ENCODE measurements at places on chromosomes 3 and 15. TPM values are rescaled to one million over a fixed set of nuclear protein-coding genes. Genes with fewer than 3 reads are reported as not detected.
A peak's percentile ranks its signal among the peaks of the same experiment; 100 is the strongest.

- H3K27me3 ChIP-seq = no peaks in the 10 kb centered on the region
- H3K27ac ChIP-seq = no peak overlapping the region
- no peaks in the 10 kb centered on the region for H3K4me1 ChIP-seq
- no peaks in the 10 kb centered on the region for H3K36me3 ChIP-seq
These were observed 19.0 kb downstream of the CMTM7 start for GRCh38 chr3:32410367-32411246.

GRCh38 chr15:73700041-73700842 is 16.1 kb downstream of the CD276 start:
- peaks cover 6% of the 10 kb centered on the region for H3K4me1 ChIP-seq
- no peak overlapping the region for H3K4me3 ChIP-seq
- DNase-seq = peak; percentile 74
- no peaks in the 10 kb centered on the region for H3K27me3 ChIP-seq
- no peak overlapping the region for H3K27ac ChIP-seq

DNA sequence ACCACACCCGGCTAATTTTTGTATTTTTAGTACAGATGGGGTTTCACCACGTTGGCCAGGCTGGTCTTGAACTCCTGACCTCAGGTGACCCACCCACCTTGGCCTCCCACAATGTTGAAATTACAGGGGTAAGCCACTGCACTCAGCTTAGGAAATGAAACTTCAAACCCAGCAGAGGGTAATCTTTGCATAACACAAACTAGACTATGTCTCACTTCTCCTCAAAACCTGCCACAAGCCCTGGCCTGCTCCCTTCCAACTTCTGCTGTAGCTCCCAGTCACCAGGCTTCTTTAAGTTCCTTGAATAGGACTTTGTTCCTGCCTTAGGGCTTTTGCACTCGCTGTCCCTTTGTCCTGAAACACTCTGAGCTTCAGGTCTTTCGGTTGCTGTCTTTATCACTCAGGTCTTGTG is 39.2 kb upstream of the SEMA4B start:
- H3K27ac ChIP-seq = peak overlapping the region; percentile 95
- H3K27me3 ChIP-seq = no peaks in the 10 kb centered on the region
- H3K4me1 ChIP-seq = peaks cover 16% of the 10 kb centered on the region
- H3K4me3 ChIP-seq = no peak overlapping the region
- DNase-seq = no peak

DNA sequence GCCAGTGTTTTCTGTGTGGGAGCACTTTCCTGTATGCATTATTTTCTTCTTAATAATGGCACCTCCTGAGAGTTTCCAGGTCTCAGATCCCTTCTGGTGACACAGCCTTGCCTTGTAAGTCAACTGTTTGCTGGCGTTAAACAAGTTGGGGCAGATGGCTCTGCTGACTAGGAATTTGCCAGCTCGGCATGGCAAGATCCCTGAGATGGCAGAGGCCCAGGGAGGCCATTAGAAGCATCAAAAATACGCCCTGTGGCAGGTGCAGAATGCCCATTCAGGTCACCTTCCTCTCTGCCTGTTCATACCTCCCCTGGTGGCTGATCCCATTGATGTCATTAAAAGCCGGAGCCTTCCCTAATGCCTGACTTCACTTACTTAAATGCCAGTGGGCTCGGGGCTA is 320.9 kb upstream of the CTDSPL start:
- H3K4me3 ChIP-seq = no peak overlapping the region
- peaks cover 11% of the 10 kb centered on the region for H3K4me1 ChIP-seq
- H3K27me3 ChIP-seq = no peaks in the 10 kb centered on the region
- peaks cover 2% of the 10 kb centered on the region for H3K36me3 ChIP-seq
- no peak for DNase-seq

DNA sequence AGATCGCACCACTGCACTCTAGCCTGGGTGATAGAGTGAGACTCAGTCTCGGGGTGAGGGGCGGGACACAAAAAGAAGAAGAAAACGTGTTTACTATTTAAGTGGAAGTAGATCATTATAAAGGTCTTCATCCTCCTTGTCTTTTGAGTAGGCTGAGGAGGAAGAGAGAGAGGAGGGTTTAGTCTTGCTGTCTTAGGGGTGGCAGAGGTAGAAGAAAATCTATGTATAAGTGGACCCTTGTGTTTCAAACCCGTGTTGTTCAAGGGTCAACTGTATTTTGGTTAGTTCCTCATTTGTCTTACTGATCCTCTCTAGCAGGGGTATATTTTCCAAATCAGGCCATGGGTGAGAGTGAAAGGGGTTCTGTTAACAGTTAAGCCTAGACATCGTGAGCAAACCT is 40.1 kb downstream of the TRIM71 start:
- DNase-seq = no peak
- no peak overlapping the region for H3K27ac ChIP-seq
- no peak overlapping the region for H3K4me3 ChIP-seq
- no peaks in the 10 kb centered on the region for H3K4me1 ChIP-seq

DNA sequence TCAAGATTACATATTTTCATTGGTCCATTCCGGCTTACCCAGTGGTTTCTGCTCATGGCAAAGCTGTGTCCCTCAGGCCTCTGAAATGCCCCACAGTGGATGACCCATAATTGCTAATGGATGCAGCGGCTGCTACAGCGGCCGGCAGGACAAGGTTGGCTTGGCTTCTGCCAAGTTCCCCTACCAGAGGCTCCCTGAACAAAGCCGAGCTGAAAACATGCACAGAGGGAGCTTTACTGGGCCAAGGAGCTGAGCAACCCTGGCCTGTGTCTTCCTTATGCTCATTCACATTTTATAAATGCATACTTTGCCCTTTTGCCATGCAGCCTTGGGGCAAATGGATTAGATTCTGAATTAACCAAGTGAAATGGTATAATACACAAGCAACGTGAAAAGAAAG is 150.5 kb downstream of the NTRK3 start:
- H3K4me3 ChIP-seq = no peak overlapping the region
- H3K27ac ChIP-seq = no peak overlapping the region
- DNase-seq = no peak

DNA sequence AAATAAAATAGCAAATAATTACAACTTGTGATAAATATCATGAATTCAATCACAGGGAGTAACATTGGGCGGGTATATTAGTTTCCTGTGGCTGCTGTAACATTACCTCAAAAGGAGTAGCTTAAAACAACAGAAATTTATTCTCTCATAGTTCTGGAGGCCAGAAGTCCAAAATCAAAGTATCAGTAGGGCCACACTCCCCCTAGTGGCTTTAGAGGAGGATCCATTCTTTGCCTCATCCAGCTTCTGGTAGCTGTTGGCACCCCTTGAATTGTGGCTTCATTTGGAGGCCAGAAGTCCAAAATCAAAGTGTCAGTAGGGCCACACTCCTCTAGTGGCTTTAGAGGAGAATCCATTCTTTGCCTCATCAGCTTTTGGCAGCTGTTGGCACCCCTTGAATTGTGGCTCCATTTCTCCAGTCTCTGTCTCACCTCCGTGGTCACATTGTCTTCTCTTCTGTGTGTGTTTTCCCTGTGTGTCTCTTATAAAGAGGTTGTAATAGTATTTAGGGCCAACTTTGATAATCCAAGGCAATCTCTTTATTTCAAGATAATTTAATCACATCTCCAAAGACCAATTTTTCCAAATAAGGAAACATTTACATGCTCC is 3.1 kb upstream of the CFAP20DC start:
- H3K4me1 ChIP-seq = no peaks in the 10 kb centered on the region
- no peak overlapping the region for H3K27ac ChIP-seq
- H3K27me3 ChIP-seq = no peaks in the 10 kb centered on the region
- no peaks in the 10 kb centered on the region for H3K36me3 ChIP-seq
- no peak overlapping the region for H3K4me3 ChIP-seq
- no peak for DNase-seq

GRCh38 chr3:30665539-30665938 is 59.1 kb downstream of the TGFBR2 start:
- H3K4me3 ChIP-seq = no peak overlapping the region
- peaks cover 3% of the 10 kb centered on the region for H3K4me1 ChIP-seq
- no peaks in the 10 kb centered on the region for H3K27me3 ChIP-seq
- no peak for DNase-seq
- no peaks in the 10 kb centered on the region for H3K36me3 ChIP-seq

MORC1 gene
- 0.33 TPM for total RNA-seq

TRIM42 gene
- total RNA-seq = not detected

FAM3D gene
- not detected for total RNA-seq

APPL1 gene
- total RNA-seq = 19.0 TPM

TNNC1 gene
- 0.28 TPM for total RNA-seq
